ENCODE measurements at places on chromosomes 6 and 20. TPM values are rescaled to one million over a fixed set of nuclear protein-coding genes. Genes with fewer than 3 reads are reported as not detected.

DNA sequence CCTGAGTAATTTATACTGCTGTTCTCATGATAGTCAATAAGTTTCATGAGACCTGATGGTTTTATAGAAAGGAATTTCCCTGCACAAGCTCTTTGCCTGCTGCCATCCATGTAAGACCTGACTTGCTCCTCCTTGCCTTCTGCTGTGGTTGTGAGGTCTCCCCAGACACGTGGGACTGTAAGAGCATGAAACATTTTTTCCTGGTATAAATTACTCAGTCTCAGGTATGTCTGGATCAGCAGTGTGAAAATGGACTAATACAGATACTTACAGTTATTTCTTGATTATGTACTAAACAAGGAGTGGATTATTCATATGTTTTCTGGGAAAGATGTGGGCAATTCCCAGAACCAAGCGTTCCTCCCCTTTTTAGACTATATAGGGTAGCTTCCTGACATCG is 1.9 kb upstream of the TRIM38 start:
- ATAC-seq = no peak

DNA sequence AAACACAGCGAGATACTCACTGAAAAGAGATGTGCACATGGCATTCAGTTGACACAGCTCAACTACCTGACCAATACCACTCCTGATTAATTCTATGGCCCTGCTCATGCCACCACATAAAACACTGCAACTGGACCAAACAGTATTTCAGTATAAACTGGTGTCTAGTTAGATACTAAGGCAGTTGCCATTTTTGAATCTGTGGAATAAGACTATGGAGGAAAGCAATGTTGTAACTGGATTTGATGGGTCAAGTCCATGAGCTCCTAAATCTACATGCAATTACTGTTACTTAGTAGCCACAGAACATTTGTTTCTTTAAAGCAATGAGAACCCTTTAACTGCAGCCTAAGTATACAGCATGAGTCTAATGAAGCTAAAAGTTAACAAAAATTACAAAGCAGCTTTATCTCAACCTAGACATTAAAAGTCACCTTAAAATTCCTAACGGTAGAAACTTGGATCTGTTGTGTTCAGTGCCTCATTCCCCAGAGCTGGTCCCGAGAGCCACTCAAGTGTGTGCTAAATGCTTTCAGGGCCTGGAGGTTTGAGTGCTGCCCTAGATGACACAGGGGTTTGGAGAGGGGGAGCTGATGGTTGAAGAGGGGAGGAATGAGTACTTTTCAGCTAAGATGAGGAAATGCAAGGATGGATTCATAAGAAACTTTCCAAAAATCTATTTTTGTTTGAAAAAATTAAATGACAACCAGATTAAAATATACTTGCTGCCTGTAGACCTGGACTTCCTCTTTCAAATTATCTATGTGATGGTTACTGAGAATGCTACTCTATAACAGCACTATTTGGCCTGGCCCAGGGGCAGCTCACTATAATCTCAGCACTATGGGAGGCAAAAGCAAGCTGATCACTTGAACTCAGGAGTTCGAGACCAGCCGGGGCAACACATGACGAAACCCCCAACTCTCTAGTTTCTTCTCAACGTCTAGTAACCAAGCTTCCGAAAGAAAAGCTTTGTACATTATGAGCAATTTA is 15.6 kb downstream of the SNX5 start:
- no peak for ATAC-seq

Gene WFDC5
- not detected for total RNA-seq

DNA sequence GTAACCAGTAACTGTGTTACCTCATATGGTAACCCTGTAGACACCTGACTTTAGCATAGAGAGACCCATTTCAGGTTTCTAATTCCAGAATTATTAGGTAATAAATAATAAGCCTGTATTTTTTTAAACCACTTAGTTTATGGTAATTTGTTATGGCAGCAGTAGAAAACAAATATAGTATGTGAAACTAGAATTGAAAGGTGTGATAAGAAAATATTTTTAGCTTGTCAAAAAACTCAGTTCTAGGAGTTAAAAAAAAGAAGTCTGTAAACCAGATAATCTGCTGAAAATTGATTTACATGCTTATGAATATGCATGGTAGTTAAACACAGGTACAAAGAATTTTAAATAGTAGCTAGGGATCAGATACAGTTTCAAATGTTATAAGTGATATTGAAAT is 695.0 kb upstream of the GJE1 start:
- ATAC-seq = no peak

Gene LAMA4
- total RNA-seq = 240 TPM

DNA sequence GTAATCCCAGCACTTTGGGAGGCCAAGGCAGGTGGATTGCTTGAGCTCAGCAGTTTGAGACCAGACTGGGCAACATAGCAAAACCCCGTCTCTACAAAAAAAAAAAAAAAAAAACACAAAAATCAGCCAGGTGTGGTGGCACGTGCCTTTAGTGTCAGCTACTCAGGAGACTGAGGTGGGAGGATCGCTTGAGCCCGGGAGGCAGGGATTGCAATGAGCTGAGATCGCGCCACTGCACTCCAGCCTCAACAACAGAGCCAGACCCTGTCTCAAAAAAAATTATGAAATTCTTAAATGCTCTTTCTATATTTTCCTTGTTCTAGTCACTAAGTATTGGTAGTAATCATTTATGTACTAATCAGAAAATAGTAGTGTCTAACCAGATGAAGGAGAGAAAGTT is 30.6 kb downstream of the SYTL3 start:
- no peak for ATAC-seq

GRCh38 chr6:100487638-100488037 is 22.9 kb upstream of the SIM1 start:
- ATAC-seq = no peak

GRCh38 chr6:92559003-92559402 is 860.4 kb downstream of the EPHA7 start:
- ATAC-seq = no peak

DNA sequence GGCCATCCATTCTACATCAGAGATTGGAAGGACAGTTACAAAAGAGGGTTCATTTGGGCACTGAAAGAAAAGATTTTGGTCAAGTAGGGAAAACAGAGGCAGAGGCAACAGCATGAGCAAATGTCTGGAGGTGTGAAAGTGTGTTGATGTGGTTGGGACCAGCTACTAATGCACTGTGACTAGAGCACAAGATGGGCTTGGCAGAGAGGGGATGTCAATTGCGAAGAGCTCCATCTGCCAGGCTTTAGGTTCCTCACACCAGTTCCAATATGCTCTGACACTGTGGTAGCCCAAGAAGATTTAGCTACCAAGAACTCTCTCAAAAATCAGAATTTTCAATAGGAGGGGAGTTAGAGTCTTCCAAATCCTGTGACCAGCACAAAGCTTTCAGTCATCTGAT is 42.1 kb downstream of the TRAF3IP2 start:
- no peak for ATAC-seq

DNA sequence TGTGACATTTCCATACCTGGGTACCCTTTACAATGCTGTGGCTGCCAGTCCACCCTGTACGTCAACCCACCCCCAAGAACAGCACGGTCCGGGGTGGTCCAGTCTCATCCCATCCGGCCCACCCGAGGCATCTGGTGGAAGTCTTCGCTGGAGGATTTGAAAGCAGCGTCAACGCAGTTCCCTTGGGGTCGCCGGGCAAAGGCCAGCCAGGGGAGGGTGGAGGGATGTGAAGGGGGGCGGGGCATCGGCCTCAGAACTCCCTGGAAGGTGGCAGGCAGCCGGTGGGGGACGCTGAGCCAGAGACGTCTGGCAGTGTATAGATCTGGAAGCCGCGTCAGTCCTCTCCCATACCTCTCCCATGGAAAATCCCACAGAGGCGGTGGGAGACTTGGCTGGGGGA is 1944.0 kb upstream of the DEFB115 start:
- ATAC-seq = no peak

Gene OR12D3
- not detected for total RNA-seq

- ATAC-seq = no peak
Measured at GRCh38 chr6:132058975-132059374, 107.8 kb upstream of the CCN2 start.

GRCh38 chr6:35518566-35519312 is 6.0 kb upstream of the TULP1 start:
- ATAC-seq = no peak

DNA sequence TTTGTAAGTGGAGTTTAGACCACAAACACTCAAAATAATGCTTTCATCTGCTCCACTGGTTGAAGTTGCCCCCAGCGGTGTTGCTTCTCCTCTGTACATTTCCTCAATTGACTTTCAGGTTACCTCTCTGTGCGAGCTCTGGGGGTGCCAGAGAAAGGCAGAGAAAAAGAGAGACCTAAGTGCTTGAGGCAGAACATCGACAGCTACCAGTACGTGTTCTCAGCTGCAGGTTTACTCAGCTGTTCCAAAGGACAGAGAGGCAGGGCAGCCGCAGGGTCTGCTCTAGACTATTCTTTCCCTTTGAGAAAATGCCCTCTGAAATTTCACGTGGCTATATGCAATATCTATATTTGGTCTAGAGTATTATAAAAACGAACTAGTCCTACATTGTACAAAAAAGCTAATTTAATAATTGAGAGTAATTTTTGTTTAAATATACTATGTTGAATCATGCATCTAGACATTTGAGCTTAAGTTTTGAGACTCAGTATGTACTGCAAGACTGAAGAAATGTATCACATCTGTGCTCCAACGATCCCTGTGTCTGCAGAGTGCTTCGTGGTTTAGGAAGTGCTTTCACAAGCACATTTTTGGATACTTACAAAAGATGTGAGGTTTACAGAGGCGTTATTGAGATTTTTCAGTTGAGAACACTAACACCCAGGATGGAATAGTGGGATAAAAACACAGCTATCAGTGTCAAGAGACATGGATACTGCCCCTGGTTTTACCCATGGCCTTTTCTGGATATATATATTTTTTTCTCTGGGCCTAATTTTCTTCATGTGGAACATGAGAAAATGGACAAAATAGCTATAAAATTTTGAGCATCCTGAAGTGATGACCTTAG is 453.6 kb upstream of the FLRT3 start:
- no peak for ATAC-seq

- peak; percentile 45 for ATAC-seq
Measured at GRCh38 chr6:99522531-99522930, 7.3 kb upstream of the USP45 start.

- no peak for ATAC-seq
Measured at GRCh38 chr20:52619101-52619500, 353.1 kb upstream of the TSHZ2 start.

DNA sequence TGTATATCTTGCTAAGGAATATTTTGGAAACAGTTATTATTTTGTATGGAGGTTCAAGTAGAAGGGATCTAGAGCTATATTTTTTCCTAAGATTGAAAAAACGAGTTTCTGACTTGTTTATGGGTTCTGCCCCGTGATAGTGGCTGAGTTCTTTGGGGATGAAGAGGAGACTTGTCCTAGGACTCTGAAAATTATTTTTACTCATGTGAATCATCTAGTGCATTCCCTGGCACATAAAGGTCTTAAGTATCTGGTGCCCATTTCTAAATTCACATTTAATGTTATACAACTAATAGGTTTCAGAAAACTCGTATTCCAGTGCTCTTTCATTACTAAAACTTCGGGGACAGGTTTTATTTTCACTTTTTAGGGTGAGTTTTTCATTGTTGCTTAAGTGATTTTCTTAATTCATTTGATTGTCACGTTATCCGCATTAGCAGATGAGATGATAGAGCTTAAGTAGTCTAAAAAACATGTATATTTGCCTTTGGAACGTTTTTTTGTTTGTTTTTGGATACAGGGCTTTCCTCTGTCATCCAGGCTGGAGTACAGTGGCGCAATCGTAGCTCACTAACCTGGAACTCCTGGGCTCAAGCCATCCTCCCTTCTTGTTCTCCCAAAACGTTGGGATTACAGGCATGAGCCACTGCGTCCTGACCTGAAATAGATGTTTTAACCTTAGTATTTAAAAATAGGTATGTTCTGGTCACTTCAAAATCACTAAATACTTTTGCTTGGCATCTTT is 2.1 kb downstream of the NFYA start:
- ATAC-seq = no peak

GRCh38 chr6:111260570-111261298 is 173.4 kb downstream of the SLC16A10 start:
- no peak for ATAC-seq

- ATAC-seq = no peak
Measured at GRCh38 chr20:11727708-11728107, 190.0 kb upstream of the BTBD3 start.

- ATAC-seq = no peak
Measured at GRCh38 chr6:91730710-91731109, 1143.8 kb upstream of the MAP3K7 start.

- ATAC-seq = no peak
Measured at GRCh38 chr20:18815194-18815942, 1.8 kb downstream of the SCP2D1 start.

DNA sequence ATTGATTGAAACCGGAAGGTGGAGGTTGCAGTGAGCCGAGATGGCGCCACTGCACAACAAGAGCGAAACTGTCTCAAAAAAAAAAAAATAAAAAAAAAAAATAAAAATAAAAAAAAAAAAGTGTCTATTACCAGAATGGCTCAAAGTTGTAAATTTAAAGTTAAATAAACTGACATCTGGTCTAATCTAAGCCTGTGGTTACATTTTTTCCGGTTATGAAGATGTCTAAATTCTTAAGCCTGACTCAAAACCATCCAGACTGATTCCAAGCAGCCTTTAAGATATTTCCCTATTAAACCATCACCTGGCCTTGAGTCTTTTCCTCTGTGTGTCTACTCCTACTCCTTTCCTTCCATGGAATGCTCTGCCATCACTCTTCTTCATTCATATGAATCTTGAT is 371.7 kb upstream of the RUNX2 start:
- no peak for ATAC-seq

Gene BRPF3
- 21.6 TPM for total RNA-seq

DNA sequence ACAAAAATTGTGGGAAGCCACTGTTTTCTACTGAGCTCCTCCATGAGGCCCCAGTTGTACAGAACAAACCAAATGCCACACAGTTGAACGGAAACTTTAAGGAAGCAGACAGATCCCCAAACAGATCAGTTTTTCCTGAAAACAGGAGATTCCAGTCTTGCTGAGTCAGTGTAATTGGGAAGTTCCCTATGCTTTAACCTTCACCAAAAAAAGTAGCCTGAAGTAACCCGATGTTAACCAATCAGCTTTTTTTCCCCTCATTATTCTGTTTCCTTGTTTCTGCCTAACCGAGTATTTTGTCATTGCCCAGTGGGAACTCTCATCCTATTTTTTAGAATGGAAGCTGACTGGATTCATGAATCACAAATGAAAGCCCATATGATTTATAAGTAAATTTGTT is 36.7 kb downstream of the MARCKS start:
- no peak for ATAC-seq

Gene SYCP2
- 4.7 TPM for total RNA-seq

DNA sequence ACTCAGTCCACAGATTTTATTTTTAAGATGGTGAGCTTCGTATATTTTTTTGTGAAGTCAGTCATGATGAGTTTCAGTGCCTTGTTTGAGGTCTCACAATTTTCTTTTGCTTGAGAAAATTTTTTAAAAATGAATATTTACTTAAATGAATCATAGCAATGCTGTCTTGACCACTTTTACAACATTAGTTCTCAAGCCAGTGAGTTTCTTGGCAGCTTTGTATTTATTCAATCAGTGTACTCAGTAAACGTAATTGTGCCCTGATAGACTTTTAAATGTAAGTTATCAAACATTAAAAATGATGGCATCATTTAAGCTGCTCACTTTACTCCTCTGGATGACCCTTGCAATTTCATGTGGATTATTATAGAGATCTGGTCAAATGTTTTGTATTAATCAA is 261.4 kb downstream of the KHDC1L start:
- ATAC-seq = no peak
